Left forelimb (tissue), 1 donor: ENCODE measurements at places on chromosomes 2 and 18.

DNA sequence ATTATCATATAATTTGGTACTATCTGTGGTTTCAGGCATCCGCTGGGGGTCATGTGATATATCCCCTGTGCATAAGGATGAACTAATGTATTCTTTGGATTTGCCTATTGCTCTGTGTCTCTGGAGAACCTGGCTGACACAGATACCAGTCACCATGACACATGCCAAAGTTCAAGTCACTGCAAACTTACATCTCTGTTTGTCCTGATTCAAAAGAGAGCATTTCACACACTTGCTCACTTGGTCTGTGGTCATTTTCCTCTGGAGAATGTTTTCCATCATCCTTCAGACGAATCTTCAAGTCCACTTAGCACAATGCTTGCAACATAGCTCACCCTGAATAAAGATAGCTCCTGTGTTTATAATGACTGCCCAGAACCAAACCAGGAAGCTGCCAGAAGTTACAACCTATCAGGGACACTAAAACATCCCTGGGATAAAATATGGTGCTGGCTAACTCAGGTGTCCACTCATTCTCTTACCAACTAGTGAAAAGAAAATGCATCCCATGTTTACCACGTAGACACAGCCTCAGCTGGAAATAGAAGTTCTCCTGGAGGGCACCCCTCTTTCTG, 18.1 kb downstream of the SULT1C3 start:
- no peak for DNase-seq

DNA sequence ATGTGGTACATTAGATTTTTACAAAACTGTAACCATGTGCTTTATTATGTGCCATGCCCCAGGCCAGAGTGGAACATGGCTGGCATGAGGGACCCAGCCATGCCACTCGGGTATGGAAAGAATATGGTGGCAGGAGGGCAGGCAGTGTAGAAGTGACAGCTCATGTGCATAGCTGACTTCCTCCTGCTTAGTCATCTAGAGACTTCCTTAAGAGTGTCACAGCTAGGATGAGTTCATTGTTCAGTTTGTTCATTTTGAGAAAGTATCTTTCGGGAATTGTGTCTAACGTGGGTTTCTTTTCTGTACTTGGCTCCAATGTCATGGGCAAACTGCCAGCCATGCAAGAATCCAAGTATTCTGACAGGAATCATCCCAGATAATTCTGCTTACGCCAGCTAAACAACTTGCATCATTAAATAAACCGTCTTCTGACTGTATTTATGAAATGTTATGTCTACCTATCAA, 94.3 kb upstream of the ITGB6 start:
- DNase-seq = no peak

- peak; percentile 74 for DNase-seq
Observed at GRCh38 chr2:237026981-237027711, 58.5 kb upstream of the COPS8 start.

- peak; percentile 23 for DNase-seq
Observed at GRCh38 chr2:647003-647560, 30.1 kb downstream of the TMEM18 start.

DNA sequence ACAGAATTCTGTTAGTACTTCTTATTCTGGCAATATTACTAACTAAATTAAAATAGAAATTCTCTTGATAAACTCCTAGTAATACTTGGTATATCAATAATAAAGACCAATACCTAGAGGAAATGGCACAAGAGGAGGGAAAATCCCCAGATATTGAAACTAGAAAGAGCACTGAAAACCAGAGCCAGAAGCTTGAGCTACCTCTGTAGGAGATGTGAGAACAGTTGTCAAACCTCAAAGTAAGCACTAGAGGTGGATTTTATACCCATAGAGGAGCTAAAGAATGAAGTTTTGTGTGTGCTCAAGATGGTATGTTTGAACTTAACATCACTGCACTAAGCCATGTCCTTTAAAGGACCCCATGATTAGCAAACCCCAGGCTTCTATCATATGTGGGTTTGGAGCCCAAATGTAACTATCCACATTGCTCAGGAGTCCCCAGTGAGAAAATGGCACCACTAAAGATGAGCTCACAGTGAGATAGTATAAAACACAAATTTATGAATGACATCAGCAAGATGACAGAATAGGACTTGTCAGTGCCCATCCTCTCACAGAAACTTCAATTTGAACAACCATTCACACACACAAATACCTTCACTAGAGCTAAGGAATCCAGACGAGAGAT, 122.1 kb downstream of the PKP4 start:
- no peak for DNase-seq
